Fibroblast of skin of right biceps (primary cell): ENCODE measurements at places on chromosomes 3 and 15.

GRCh38 chr3:99970198-99970597, 144.1 kb downstream of the FILIP1L start:
- DNase-seq, result no peak

- DNase-seq, result no peak
Measured at GRCh38 chr15:69002783-69003182, 11.7 kb upstream of the NOX5 start.

DNA sequence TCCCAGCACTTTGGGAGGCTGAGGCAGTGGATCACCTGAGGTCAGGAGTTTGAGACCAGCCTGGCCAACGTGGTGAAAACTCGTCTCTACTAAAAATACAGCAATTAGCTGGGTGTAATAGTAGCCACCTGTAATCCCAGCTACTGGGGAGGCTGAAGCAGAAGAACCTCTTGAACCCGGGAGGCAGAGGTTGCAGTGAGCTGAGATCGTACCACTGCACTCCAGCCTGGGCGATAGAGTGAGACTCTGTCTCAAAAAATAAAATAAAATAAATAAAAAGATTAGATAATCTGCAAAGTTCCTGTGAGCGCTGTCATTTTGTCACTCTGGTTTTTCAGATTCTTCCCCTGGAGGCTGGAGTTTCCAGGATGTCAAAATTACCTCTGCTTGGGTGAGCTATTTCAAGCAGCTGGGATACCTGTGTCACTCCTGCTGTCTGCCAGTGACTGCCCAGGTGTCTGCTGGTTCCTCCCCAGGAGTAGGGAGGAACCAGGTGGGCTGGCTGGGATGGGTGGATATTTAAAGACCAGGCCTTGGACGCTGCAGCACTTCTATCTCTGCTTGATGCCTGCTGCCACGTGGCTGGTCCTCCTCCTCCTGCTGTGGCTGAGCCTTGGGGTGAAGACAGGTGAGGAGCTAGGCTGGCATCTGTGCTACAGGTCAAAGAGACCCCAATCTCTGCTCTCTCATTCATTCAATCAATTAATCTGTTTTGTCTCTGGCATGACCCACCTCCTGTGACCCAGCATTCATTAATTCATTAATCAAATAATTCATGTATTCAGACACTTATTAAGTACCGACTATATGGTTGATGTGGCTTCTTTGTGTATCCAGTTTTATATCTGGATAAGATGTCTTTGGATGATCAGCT, 19.5 kb upstream of the MUC20 start:
- no peak for DNase-seq

GRCh38 chr15:43383070-43383469, 12.2 kb downstream of the TUBGCP4 start:
- peak; percentile 6 for DNase-seq

- DNase-seq, result no peak
Measured at GRCh38 chr3:5170975-5171374, 16.5 kb upstream of the EDEM1 start.

DNA sequence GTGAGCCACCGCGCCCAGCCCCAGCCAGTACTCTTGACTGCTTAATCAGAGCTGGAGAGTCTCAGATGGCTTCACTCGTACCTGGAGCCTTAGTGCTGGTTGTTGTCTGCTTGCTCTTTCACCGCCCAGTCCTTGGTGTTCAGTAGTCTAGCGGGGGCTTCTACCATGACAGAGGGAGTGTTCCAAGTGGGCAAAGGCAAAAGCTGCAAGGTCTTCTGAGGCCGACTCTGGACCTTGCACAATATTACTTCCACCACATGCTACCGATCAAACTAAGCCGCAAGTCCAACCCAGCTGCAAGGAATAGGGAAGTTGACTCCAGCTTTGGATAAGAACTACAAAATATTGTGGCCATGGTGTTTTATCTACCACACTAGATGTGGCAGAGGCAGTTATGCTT, 6.6 kb downstream of the PARL start:
- DNase-seq, result no peak

DNA sequence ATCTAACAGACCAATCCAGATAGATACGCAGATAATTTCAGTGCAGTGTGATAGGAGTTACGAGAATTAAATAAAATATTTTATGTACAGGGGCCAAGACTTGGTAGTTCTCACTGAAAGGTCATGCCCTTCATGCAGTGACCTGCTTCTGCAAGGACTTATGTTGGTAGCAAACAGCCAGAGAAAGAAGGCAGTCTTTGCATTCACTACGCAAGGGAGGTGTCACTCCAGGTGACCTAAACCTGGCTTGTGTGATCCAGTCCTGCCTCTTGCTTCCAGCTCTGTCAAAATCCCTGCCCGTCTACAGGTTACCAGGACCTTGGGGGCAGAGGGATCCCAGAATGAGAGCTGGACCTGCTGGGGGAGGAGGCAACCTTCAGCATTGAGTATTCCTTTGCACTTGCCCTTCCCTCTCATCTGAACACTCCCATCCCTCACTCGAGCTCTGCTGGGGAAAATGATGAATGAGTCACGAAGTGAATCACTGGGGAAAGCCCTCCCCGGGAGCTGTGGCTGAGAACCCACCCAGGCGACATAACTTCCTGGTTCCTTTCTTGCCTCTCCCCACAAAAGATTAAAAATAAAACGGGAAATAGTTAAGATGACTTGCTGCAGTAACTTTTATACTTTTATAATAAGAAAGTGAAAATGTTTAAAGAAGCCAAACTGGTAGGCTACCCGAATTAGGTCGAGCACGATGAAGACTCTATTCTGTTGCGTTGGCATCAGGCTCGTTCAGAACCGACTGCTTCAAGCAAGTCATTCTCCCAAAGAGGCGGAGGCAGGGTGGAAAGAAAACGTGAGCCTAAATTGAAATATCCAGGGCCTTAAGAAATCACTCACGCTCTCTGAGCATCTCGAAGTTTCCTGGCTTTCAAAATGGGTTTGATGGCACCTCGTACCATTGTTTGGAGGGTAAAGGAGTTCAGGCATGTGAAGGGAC, 216.1 kb downstream of the SLCO3A1 start:
- peak; percentile 88 for DNase-seq
